Globus pallidus (tissue), 1 donor: ENCODE measurements at places on chromosomes 2 and 18.
A peak's percentile ranks its signal among the peaks of the same experiment; 100 is the strongest.

GRCh38 chr18:8235894-8236293 is 373.3 kb upstream of the RAB12 start:
- no peak for DNase-seq

GRCh38 chr2:209960676-209961630 is 41.5 kb upstream of the RPE start:
- DNase-seq, result peak; percentile 50

DNA sequence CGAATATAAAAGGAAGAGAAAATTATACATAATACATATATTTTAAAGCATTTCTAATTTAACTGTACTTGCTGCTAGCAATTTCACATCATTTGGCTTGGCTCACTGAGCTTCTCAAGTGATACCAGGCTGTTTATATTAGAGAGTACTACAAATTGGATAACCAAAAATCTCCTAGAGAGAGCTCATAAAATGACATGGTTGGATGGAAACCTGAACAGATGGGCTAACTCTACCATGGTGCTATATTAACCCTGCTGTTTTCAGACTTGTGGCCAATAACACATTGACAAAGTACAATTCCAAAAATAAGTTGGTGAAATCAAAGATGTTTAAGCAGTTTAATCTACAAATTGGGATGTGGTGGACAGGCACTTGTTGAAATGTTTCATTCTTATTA is 364.4 kb upstream of the GCFC2 start:
- DNase-seq, result no peak

DNA sequence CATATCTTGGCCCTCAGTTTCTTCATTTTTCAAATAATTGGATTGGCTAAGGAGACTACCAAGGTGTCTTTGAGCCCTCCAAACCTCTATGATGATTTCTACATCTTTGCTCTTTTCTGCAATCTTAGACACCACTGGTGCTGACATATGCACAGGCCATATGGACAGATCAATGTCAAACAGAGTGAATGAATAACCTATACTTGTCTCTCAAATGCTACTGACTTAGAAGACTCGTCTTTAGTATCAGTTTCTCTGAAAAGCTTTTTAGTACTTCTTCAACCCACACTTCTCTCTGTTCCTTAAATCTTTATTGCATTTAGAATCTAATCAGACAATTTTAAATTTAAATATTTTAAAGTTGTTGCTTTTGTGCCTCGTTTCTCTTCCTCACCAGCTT is 258.2 kb downstream of the LTBP1 start:
- DNase-seq, result no peak

DNA sequence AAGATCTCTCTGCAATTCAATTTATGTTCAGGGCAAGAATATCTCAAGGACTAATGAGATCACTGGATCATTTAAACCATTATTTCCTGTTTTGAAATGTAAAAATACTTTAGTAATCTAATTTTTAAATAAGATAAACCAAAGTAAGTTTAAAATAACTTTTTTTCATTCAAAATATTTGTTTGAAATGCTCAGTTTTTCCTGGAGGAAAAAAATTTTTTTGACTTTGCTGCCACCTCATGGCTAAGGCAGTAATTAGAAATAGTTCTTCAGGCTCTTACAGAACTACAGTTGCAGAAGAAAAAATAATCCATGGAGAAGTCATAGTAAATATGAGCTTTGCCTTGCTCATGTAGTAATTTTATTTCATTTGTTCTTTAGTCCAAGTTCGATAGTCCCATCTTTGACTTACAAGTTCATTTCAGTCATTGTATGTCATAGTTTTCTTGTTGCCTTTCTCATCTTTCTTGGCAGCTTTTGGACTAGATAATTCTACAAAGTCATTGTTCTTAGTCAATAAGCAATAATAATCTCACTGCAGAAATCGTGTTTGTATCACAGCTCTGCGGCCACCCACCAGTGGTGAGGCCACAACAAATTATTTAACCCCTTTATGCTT is 127.4 kb downstream of the DPP4 start:
- DNase-seq, result peak; percentile 33

- no peak for DNase-seq
Observed at GRCh38 chr2:37376421-37377186, 32.2 kb downstream of the QPCT start.

- DNase-seq, result no peak
Observed at GRCh38 chr2:217735899-217736298, 266.9 kb downstream of the TNS1 start.

- peak; percentile 54 for DNase-seq
Observed at GRCh38 chr2:9002637-9003365, 683 bp downstream of the MBOAT2 start.

- DNase-seq, result no peak
Observed at GRCh38 chr2:222398446-222398885, 25.9 kb upstream of the SGPP2 start.

DNA sequence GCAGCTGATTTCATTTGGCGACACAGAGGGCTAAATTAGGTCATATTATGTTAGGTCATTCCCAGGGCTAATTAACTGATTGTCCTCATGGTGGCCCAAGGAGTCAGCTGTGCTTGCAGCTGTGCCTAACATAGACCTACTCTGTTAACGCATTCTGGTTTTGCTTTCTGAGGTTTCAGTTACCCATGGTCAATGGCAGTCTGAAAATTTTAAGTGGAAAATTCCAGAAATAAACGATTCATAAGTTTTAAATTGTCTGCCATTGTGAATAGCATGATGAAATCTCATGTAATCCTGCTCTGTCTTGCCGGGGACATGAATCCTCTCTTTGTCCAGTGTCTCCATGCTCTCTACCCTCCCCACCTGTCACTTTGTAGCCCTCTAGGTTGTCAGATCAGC is 168.7 kb downstream of the KCNS3 start:
- peak; percentile 64 for DNase-seq

GRCh38 chr18:31679133-31679742 is 5.1 kb downstream of the B4GALT6 start:
- DNase-seq, result no peak

GRCh38 chr2:104521247-104521646 is 332.7 kb upstream of the POU3F3 start:
- no peak for DNase-seq

DNA sequence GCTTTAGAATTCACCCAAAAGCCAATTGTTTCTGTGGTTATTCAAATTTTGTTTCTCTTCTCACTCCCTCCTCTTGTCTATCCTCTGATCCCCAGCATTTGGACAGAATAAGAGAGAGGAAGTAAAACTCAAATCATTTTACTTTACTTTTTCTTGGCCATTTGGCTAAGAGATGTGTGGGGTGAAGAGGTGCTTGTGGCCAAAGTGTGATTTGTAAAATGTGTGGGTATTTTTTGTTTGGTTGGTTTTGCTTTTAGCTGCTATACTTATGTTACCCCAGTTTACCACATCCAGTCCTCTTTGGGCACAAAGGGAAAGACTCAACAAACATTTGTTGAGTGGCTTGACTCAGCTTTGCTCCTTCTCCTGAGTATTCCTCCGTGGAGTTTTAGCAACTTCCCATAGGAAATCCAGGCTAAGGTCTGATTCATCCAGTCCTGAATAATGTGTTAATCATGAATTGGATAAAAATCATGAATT is 109.1 kb upstream of the CYP1B1 start:
- no peak for DNase-seq

GRCh38 chr2:98935111-98935770 is 784 bp downstream of the CRACDL start:
- no peak for DNase-seq

GRCh38 chr2:217622205-217623060 is 380.4 kb downstream of the TNS1 start:
- DNase-seq, result peak; percentile 78

GRCh38 chr18:80119111-80119510 is 10.0 kb downstream of the ADNP2 start:
- no peak for DNase-seq

- DNase-seq, result no peak
Observed at GRCh38 chr2:145007093-145007959, 487.4 kb upstream of the ZEB2 start.
